ENCODE measurements at places on chromosomes 3 and 15.

DNA sequence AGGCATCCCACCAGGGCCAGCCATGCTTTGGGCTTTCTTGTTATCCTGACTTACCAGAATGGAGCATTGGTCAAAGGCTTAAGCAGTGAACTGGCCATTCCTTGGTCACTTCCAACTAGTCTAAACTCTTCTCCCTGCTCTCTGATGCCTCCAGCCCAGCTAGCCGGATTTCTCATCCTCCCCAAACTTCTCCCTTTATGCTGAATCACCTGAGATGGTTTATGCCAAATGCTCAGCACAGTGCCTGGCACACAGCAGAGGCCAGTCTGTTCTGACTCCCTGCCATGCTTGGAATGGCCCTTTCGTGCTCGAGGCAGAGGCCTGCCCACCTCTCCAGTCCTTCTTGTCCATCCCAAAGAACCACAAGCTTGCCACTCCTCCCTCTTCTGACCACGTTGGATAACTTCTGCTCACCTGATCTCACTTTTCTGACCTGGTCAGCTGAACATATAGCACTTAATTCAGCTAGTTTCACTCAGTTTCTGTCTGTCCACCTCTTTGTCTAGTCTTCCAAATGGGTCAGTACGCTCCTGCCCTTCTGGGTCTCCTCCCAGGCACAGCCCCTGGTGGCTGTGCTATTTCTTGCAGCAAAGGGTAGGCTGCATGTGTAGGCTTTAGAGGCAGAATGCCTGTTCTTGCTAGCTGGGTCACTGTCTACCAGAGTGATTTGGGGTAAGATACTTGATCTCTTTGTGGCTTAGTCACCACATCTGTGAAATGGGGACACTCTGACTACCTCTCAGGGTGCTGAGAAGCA is 2.2 kb upstream of the RBP1 start:
- DNase-seq = no peak

- DNase-seq = no peak
Observed at GRCh38 chr15:62343397-62343796, 178.3 kb upstream of the C2CD4B start.

DNA sequence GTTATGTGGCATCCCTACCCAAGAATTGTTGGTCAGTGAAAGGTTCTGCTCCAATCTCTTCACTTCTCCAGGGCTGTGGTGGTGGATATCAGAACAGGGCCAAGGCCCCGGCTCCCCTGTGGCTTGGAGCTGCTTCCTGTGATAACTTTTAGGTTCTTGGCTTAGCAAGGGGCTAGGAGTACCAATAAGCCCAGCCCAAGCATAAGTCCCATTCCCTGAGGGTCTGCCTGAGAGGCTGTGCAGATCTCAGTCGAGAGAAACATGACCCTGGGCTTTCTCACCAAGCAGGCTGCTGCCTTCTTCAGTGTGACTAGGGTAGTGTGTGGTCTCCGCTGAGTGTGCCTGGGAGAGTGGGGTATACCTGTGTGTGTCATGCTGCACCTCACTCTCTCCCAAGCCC is 7.1 kb downstream of the CLK3 start:
- DNase-seq = no peak

- DNase-seq = no peak
Observed at GRCh38 chr3:87549208-87549607, 272.8 kb upstream of the POU1F1 start.

GRCh38 chr3:64717872-64718613 is 30.2 kb upstream of the ADAMTS9 start:
- DNase-seq = no peak

DNA sequence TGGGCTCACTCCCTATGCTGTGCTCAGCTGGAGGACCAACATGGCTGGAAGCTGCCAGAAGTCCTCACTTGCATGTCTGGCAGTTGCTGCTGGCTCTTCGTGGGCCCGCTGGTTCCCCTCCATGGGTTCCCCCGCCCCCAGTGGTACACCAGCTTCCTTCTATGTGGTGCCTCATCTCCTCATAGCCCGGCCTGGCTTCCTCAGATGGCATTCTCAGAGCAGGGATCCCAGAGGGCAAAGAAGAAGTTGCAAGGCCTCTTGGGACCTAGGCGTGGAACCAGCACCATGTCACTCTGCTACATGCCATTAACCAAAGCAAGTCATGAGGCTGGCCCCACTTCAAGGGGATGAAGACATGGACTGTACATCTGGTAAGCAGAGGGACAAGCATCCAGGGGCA is 2.9 kb upstream of the CFAP92 start:
- DNase-seq = no peak

DNA sequence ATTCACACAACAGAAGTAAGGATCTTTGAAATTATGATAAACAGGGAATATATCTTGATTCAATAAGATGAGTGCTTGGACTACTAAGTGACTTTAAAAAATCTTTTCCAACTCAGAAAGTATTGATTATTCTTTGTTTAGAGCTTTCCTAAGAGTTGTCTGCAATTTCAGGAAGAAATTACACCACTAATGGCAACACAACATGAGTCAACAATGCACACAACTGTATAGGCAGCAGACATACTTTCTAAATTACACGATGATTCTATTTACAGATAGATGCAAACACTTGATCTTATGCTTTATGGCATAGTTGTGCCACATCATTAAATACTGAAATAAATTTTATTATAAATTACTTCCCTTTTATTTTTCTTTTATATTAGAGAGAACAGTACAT is 4.4 kb downstream of the NAA50 start:
- DNase-seq = no peak

DNA sequence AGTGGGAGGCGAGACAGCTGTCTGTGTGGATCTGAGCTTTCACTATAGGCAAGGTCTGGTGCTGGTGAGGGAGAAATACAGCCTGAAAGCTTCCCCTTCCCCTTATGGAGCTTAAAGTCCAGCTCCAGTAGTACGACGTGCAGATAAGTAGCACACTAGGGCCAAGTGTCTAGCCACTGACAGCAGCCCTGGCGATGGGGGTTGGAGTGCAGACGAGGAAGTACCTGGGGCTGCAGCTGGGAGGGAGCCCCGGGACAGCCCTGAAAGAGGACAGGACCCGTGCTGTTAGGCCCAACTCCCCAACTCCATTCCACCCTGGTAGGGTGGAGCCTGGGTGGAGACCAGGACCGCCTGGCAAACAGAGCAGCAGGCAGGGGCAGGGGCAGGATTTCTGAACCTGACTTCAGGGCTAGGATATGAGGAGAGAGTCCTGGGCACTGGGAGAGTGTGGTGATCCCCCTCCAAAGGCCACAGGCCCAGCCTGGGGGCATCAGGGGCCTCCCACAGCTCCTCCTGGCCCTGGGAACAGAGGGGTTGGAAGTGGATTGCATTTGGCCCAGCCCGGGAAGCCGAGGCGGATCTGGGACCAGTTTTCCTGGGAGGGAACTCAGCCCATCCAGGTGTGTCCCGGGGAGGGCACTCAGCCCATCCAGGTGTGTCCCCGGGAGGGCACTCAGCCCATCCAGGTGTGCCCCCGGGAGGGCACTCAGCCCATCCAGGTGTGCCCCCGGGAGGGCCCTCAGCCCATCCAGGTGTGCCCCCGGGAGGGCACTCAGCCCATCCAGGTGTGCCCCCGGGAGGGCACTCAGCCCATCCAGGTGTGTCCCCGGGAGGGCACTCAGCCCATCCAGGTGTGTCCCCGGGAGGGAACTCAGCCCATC is 42.8 kb downstream of the BDH1 start:
- DNase-seq = no peak
